ENCODE measurements at places on chromosomes 4 and X.

DNA sequence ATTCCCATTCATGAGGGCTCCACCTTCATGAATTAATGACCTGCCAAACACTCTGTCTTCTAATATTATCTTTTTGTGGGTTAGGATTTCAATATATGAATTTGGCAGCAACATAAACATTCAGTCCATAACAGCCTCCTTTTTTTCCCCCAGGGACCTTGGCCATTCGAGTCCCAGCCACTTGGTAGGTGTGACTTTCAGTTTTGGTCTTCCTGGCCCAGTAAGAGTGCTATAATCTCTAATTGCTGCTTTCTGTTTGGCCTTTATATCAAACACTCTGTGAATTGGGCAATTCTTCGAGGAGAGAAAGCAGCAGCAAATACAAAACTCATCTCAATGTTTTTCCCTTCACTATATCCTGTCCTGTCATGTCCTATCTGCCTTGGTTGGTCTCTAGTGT, 12.4 kb upstream of the RADX start:
- no peak for DNase-seq

- no peak for DNase-seq
Measured at GRCh38 chr4:155609455-155610059, 57.1 kb upstream of the GUCY1A1 start.

- DNase-seq = no peak
Measured at GRCh38 chrX:129188231-129188630, 335.1 kb downstream of the SMARCA1 start.

DNA sequence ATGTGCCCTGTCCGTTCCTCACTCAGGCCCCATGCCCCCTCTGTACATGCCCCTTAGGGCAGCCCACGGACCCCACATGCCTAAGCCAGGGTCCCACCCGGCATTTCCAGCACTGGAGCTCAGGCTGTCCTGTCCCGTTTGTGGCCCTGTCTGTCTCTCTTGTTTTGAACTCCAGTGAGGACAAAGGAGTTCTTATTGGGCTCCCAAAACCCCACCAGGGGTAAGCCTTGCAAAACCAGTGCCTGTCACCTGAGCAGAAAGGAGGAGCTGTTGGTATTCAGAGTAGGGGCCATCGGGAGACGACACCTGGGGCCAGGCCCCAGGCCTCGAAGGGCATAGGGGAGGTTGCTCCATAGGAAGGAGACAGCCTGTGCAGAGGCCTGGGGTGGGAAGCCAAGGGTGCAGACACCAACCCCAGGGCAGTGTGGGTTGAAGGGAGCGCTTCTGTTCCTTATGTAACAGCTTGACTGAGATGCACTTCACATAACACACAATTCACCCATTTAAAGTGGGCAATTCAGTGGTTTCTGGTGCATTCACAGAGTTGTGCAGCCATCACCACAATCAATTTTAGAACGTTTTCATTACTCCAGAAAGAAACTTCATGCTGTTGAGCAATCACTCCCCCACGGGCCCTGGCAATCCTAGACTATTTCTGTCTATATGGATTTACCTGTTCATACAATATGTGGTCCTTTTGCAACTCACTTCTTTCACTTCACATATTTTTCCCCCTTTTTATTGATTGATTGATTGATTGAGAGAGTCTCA, 31.7 kb downstream of the MAN2B2 start:
- DNase-seq = no peak
